ENCODE measurements at places on chromosomes 13 and 19. TPM values are rescaled to one million over a fixed set of nuclear protein-coding genes. Genes with fewer than 3 reads are reported as not detected.

DNA sequence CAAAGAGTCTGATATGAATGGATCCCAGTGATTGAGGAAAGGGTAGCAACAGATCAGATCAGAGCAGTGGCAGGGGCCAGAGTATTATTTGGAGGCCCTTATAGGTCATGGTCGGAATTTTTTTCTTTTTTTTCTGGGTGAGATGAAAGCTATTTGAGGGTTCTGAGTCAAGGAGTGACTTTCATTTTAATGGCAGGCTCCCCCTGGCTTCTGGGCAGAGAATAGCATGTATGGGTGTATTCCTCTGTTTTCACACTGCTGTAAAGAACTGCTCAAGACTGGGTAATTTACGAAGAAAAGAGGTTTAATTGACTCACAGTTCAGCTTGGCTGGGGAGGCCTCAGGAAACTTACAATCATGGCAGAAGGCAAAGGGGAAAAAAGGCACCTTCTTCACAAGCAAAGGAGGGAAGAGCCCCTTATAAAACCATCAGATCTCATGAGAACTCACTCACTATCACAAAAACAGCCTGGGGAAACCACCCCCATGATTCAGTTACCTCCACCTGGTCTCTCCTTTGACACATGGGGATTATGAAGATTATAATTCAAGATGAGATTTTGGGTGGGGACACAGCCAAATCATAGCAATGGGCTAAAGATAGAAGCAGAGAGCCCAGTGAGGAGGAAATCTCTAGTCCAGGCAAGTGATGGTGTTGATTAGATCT, 3.0 kb upstream of the SLC6A16 start:
- no peak for DNase-seq

DNA sequence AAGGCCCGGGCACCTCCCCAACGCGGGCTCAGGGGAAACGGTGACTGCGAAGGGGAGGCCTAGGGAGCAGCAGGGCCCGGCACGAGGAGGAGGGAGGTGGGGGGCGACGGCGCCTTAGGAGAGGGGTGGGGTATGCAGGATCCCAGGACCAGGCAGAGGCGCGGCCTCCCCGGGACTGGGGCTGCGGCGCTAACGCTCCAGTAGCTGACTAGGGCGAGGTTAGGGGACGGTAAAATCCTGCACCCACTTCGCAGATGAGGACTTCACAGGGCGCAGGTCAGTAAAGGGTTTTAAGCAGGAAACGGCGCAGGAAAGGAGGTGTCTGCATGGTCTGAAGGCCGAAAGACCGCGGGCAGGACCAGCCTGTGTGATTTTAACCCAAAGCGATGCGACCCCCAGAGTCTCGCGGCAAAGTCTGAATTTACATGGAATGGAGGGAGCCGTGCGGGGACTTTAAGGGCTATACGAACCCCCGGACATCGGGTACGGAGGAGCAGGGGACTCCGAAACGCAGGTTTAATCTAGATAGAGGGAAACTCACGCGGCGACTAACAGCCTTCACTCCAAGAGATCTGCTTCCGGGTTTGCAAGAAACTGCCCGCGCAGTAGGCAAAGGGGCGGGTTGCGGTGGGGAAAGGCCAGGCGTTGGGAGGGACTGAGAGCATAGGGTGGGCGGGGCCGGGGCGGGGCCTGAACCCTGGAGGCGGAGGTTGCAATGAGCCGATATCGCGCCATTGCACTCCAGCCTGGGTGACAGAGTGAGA, at the start of gene ZNF665:
TSS of gene ZNF665 (minus strand) at position 588 of the 764 bp plus-strand sequence. CDS start 10,460 bp downstream, outside the sequence.
- DNase-seq, result peak; percentile 38

DNA sequence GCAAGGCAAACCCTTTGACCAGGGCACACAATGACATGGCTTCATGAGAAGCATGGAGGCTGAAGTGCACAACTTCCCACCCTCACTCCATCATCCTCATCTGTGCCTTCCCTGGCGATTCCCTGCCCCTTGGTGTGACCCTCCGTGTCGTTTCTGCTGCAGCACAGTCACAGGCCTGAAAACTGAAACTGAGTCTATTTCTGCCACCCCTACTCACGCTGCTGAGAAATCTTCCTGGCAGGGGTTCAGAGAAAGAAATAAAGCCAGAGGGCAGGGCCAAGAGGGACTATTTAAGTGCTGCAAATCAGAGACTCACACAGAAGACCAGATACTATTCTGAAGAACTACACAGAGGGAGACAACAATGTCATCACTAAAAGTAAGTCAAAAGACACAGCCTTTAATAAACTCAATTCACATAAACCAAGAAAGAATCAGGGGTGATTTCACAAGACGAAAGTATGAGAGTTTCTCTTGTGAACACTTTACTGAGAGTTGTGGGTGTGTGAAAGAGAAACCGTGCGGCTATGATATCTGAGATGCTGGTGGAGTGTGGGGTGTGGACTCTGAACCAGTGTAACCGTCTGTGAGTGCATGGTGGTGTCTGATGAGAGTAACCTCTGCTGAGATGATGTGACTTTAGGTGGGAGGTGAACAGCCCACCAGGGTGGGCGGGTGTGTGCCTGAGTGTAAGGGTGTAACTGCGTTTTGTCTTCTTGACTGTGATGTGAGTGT, 23.5 kb downstream of the LGALS16 start:
- no peak for DNase-seq

Gene TUBA3C
- polyA plus RNA-seq, result not detected
